Left renal cortex interstitium (tissue), 4 donors: ENCODE measurements at places on chromosomes 16 and 17.

DNA sequence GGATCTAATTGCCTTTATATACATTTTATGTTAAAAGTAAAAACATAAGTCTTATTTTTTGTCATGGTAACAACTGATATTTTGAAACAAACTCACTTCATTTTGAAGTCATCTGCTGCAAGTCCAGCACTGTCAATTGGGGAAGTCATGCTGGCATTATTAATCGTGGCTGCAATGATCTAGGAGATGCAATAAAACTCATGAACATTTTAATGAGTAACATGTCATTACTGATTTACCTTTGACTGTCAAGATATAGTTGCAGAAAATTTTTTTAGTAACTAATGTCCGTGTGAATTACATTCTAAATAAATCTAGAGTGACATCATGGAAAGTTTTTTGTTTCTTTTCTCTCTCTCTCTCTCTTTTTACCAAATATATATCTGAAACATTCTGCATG, 17.3 kb upstream of the KRT24 start:
- no peak for DNase-seq

DNA sequence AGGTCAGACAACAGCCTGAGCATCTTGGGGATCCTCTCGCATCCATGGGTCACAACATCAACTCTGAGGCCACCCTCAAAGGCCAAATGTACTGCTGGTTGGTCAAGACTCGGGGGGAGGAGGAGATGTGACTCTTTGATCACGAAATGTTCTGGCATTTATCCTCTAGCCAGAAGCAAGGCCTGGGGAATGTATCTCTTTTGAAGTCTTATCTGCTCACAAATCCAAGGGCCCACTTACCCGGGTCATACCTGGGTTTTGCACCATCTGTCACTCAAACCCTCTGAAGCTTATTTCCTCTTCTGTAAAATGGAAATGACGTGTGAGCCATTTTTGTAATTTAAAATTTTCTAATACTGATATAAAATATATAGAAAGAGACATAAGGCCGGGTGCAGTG, 13.2 kb downstream of the CA7 start:
- no peak for DNase-seq

DNA sequence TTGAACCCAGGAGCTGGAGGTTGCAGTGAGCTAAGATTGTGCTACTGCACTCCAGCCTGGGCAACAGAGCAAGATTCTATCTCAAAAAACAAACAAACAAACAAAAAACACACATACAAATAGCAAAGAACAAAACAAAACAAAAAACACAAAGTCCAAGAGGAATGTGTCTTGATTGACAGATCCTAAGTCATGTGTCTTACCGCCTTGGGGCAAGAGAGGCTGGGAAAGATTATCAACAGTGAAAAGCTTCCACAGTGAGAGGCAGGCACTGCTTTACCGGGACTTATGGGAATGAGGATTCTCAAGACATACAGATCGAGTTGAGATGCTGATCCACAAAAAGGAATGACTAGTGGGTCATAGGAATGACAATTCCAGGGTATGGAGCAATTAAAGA, 62.7 kb upstream of the GAS7 start:
- no peak for DNase-seq

DNA sequence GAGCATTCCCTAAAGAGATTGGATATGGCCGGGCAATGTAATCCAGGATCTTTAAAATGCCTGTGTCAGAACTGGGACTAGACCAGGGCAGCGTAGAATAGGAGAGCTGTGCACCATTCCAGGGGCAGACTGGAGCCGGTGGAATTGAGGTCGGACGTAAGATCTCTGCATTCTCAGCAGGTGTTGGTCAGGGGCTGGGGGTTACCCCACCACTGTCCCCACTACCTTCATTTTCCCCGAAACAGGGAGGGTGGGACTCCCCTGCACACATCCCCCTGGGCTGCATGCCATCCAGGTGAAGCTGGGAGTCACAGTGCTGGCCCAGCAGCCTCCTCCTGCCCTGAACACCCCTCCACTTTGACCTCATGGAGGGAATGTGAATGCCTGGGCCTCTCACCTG, 17.8 kb downstream of the OSBPL7 start:
- no peak for DNase-seq

DNA sequence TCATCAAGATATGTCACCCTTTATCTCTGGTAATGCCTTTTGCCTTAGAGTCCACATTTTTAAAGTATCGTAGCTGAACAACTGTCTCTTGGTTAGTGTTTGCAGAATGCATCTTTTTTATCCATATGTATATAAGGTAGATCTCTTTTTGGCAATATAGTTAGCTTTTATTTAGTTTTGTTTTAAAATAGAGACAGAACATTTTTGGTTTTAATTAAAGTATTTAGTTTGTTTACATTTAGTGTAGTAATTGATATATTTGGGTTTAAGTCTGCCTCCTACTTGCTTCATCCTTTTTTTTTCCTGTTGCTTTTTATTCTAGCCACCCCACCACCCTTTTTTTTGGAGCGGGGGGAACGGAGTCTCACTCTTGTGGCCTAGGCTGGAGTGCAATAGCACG, 184.6 kb upstream of the CHMP6 start:
- no peak for DNase-seq

- no peak for DNase-seq
These were observed 36.3 kb downstream of the DHRS7C start for GRCh38 chr17:9755083-9755482.

- no peak for DNase-seq
These were observed at the start of gene ATP2C2 for GRCh38 chr16:84368308-84368996. TSS of gene ATP2C2 (plus strand) at chr16:84368538. CDS start at chr16:84368616, 78 bp downstream.

GRCh38 chr17:78305801-78306200, 54.1 kb downstream of the SOCS3 start:
- no peak for DNase-seq

DNA sequence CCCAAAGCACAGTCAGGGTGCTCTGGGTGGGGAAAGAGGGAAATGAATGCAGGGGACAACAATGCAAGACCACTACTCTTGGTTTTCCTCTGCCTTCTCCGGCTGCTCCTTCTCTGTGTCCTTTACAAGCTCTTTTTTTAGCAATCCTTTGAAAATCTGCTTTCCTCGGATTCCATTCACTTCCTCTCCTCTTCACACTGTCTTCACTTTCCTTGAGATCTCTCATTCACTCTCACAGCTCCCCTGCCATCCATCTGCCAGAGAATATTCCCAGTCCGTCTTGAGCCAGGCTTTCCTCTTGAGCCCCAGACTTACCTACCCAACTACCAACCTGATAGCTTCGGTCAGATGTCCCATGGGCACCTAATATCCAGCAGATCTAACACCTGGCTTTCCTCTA, 11.0 kb upstream of the SPOP start:
- no peak for DNase-seq

DNA sequence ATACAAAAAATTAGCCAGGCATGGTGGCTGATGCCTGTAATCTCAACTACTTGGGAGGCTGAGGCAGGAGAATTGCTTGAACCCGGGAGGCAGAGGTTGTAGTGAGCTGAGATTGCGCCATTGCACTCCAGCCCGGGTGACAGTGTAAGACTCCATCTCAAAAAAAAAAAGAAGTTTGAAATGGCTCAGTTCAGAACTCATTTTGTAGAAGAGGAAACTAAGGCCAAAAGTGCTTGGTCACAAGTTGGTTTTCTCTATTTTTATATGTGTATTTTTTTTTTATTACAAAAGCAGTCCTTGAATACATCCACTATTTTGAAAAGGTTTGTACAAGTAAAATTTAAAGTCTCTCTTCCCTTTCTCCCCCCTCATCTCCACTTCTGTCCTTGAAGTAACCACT, 5.5 kb downstream of the TAC4 start:
- no peak for DNase-seq

DNA sequence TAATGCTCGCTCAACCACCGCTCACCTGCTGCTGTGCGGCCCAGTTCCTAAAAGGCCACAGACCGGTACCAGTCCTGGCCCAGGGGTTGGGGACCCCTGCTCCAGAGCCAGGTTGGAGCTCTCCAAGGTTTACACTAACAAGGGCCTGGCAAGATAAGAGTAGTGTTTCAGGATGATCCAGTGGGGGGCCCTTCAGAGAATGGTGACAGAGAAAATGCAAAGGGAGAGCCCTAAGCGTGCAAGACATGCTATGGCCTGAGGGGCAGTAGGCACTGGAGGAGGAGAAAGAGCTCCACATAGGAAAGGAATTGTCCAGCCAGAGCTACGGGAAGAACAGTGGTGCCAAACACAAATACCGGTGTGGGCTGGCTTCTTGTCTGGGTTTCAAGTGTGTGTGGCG, 233.4 kb downstream of the STX8 start:
- no peak for DNase-seq

DNA sequence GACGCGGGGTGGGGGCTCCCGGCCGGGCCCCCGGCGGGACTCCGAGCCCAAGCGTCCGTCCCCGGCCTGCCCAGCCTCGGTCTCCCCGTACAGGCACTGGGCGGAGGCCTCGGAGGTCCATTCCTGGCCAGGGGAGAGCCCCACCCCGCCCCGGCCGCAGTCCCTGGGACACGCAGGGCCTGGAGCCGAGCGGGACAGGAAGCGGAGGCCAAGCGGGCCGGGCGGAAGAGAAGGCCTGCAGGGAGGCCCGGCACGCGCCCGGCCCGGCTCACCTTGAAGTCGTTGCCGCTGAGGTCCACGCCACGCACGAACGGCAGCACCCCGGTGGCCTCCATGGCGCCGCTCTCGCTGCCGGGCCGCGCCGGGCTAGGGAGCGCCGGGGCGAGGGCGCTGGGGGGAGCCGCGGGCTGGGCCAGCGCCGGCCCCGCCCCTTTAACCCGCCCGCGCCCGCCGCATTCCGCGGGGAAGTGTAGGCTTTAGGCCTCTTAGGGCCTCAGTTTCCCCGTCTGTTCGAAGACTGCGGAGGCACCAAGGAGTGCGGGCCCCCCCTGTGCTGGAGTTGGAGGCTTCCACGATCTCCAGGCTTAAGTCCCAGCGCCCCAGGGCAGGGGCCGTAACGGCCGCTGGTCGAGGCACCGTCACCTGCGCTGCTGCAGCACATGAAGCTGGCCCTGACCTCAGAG, at the start of gene FLII:
Gene FLII, minus strand, starts transcription at position 383 of the 683 bp plus-strand sequence. Its CDS starts 48 bp downstream, at position 335.
- DNase-seq = no peak

- no peak for DNase-seq
These were observed 2.1 kb upstream of the GPRC5C start for GRCh38 chr17:74429604-74430384.

- no peak for DNase-seq
These were observed 4.6 kb downstream of the C16orf78 start for GRCh38 chr16:49378238-49378637.

DNA sequence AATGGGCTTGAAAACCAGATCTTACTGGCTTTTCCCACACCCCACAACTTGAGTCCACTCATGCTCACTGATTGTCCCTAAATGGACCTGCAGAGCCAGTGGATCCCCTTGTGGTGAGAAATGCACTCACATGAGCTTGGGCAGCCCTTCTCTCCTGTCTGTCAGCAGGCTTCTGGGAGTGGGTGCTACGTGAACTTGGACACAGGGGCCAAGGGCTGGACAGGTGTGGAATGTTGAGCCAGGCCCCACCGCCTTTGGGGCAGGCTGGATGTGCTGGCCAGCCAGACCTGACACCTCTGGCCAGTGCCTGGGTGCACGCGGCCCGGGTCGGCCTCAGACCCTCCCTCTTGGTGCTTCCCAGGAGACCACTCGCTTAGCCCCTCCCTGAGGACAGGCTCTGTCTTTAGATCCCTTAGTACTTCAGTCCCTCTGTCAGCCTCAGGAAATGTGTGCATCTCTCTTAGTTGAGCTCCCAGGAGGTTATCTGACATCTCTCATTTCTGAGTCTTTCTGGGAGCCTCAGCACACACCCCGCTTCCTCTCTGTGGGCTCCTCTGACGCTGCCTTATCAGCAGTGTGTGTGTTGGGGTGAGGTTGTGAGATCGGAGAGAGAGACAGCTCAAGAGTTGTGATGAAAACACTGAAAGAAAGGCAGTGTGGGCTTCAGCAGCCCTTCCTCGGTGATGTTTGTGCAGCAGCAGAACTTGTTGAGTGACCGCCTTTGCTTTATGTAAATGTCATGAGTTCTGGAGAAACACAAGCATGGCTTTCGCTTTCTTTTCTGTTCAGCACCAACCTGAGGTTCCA, 117.0 kb downstream of the RAB11FIP4 start:
- no peak for DNase-seq

DNA sequence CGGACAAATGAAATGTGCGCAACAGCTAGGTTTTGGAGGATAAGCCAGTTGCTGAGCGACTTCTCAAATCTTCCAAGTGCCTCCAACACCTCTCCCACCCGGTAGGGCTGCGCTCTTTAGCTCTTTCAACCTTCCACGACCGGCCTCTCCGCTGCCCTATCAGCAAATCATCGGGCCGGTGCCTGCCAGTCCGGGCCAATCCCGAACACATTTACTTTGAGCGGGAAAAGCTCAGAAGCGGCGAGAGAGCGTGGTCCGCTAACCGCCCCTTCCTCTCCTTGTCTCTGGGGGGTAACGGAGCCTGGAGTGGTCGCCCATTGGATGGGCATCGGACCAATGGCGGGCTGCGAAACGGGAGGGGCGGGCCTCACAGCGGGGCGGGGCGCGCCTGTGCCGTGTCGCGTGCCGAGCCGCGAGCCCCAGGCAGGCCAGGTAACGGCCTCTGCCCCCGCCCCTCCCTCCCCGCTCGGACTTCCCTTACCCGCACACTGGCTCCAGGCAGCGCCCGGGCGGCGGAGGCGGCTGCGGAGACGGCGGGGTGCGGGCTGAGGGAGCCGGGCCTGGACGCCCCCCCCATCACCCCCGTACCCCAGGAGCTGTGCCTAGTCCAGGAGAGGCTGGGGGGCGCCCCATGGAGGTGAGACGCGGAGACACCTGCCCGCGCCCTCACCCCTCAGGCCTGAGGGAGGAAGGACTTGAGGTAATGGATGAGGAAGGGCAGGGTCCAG, at the start of gene MEIOC:
Gene MEIOC, plus strand, starts transcription at position 486 of the 728 bp plus-strand sequence. Its CDS starts 146 bp downstream, at position 632.
- DNase-seq = no peak

DNA sequence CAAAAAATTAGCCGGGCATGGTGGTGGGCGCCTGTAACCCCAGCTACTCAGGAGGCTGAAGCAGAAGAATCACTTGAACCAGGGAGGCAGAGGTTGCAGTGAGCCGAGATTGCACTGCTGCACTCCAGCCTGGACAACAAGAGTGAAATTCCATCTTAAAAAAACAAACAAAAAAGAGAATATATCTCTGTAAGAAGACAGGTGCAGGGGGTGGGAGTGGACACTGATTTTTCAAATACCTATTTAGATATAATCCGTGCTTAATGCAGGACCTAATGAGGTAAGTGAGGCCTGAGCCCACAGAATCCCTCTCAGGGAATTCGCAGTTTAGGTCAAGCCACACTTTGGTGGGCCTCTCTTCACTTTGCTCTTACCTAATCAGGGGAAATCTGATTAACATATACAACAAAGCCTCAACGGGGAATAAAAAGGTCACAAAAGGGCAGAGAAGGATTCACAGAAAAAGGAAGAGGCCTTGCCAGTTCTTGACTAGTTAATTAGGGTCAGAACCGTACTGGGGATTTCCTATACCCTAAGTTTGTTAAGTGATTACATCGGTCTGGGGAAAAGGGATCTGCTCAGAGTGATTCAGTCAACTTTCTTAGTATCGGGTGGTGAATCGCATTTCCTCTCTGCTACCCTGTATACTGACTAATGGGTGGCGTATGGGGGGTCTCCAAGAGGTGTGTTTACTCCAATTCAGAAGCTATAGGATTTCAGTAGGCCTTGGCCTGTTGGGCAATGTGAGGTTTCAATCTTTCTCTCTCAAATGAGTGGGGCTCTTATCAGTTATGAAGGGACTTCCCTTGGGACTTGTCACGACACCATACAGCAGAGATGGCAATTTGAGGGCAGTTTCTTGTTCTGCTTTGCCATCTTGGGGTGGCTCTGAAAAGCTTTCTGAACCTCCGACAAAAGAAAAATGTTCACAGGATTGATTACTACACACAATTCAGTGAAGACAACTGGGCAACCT, 1.9 kb upstream of the NFAT5 start:
- DNase-seq = no peak

- DNase-seq = no peak
These were observed 638 bp upstream of the TMEM88 start for GRCh38 chr17:7854078-7854777.

GRCh38 chr17:57032343-57032742, 52.7 kb upstream of the AKAP1 start:
- DNase-seq = no peak
